ENCODE measurements at places on chromosomes 4 and X.

- H3K27ac ChIP-seq: no peak overlapping the region
- H3K27me3 ChIP-seq: no peaks in the 10 kb centered on the region
- H3K4me3 ChIP-seq: no peak overlapping the region
- H3K36me3 ChIP-seq: no peaks in the 10 kb centered on the region
- DNase-seq: no peak
- H3K4me1 ChIP-seq: no peaks in the 10 kb centered on the region
These were observed 23.8 kb downstream of the IQCM start for GRCh38 chr4:149791851-149792250.

DNA sequence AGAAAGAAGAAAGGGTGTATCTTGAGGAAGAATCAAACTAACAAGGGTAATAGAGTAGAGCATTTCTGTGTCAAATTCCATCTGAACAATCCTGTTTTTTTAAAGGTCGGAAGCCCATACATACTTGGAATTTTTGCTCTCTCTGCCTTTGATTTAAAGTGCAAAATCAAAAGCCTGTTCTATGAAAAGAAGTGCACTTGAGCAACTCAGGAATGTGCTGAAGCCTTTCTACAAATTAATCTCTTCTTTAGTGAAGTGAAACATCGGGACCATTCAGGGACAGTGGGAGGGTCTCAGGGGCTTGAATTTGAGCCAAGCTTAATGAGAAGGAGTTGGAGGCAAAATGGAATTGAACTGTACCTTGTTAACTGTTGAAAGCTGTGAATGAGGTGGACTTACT, 1008.5 kb upstream of the LCORL start:
- H3K4me3 ChIP-seq: no peak overlapping the region
- no peaks in the 10 kb centered on the region for H3K36me3 ChIP-seq
- no peak overlapping the region for H3K27ac ChIP-seq
- no peak for DNase-seq
- peaks cover 31% of the 10 kb centered on the region for H3K4me1 ChIP-seq

- 0 out of 2 replicates have a peak, but pooled peaks cover 2% of the 10 kb centered on the region for H3K36me3 ChIP-seq
- H3K4me1 ChIP-seq: peaks cover 38% of the 10 kb centered on the region
- no peaks in the 10 kb centered on the region for H3K27me3 ChIP-seq
- H3K4me3 ChIP-seq: no peak overlapping the region
- no peak for DNase-seq
- no peak overlapping the region for H3K27ac ChIP-seq
These were observed 92.3 kb downstream of the GC start for GRCh38 chr4:71691416-71692073.

DNA sequence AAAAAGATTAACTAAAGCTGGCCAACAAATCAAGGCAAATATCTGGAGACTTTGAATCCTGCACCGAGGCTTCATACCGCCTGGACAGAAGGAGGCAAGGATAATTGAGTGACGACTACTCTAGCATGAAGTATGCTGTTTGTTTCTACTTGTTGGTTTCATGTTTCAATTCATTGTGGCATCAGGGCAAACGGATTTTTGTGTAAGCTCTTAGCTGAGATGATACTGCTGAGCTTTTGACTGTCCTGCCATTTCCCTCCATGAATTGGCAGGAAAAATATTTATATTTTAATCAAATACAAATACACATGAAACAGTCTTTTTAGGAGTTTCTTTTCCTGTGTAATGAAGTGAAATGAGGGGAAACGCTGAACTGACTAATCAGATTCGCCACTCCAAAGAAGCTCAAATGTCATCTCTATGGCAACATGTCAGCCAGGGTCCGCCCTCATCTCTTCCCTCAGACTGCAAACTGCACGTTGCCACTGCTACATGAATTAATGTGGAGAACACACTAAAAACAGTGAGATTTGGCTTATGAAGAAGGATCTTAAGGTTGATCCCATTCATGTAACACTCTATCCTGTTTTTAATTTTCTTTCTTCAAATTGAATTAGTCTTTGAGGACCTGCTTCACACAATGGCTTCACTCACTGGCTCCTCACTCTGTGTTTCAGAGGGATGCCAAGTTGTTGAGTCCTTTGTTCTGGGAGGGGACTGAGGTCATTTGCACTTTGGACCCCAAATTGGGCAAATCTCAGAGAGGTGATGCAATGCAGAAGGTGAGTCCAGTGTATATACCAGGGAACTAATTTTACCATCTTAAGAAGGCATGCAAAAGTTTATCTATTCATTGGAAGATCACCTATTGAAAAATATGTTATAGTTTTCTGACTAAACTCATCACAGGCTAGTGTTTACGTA, 149.6 kb upstream of the MID1 start:
- DNase-seq: no peak
- peak overlapping the region; percentile 34 for H3K4me3 ChIP-seq
- H3K4me1 ChIP-seq: peaks cover 19% of the 10 kb centered on the region
- H3K36me3 ChIP-seq: no peaks in the 10 kb centered on the region
- H3K27me3 ChIP-seq: peaks cover 10% of the 10 kb centered on the region
- peak overlapping the region; percentile 74 for H3K27ac ChIP-seq

DNA sequence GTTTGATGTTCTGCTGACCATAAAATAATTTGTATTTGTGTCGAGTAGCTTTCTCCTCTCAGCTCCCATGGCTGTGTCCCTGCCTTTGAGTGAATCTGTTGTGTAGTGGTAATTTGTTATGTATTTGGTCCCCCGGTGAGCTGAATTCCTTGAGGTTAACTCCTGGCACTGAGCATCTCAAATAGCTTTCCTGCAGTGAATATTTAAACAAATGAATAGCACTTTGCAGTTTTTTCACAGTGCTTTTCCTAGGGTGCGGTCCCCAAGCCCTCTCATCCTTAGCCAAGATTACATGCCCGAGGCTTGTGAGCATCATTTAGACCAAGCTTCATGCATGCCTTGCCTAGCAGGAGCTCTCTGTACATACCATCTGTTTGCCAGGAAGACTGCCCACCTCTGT, 74.2 kb downstream of the CLDN34 start:
- peak overlapping the region; percentile 94 for H3K27ac ChIP-seq
- no peaks in the 10 kb centered on the region for H3K27me3 ChIP-seq
- peaks cover 60% of the 10 kb centered on the region for H3K4me1 ChIP-seq

DNA sequence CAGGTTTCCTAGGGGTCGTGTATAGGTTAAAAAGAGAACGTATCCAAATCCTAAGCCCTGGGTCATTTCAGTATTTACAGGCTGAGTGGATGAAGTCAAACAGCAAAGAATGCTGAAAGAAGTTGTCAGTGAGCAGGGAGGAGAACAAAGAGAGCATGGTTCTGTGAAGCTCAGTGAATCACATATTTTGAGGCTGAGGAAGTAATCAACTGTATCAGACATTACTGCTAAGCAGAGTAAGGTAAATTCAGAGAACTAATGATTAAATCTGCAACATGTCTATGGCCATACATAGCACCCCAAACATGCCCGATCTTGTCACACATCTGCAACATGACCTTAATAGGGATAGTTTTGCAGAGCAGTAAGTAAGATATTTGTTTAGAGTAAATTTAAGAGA, 1130.3 kb downstream of the RAPGEF2 start:
- H3K4me3 ChIP-seq: no peak overlapping the region
- no peaks in the 10 kb centered on the region for H3K36me3 ChIP-seq
- H3K27me3 ChIP-seq: no peaks in the 10 kb centered on the region
- peaks cover 4% of the 10 kb centered on the region for H3K4me1 ChIP-seq

- H3K4me3 ChIP-seq: no peak overlapping the region
- H3K36me3 ChIP-seq: no peaks in the 10 kb centered on the region
- peaks cover 6% of the 10 kb centered on the region for H3K4me1 ChIP-seq
- no peaks in the 10 kb centered on the region for H3K27me3 ChIP-seq
These were observed 35.3 kb upstream of the ACSL1 start for GRCh38 chr4:184861047-184861446.

- peaks cover 3% of the 10 kb centered on the region for H3K36me3 ChIP-seq
- H3K27me3 ChIP-seq: peaks cover 48% of the 10 kb centered on the region
- DNase-seq: no peak
- H3K4me1 ChIP-seq: peaks cover 26% of the 10 kb centered on the region
- peak overlapping the region; percentile 46 for H3K4me3 ChIP-seq
These were observed 1.3 kb upstream of the JAKMIP1 start for GRCh38 chr4:6201580-6202091.

DNA sequence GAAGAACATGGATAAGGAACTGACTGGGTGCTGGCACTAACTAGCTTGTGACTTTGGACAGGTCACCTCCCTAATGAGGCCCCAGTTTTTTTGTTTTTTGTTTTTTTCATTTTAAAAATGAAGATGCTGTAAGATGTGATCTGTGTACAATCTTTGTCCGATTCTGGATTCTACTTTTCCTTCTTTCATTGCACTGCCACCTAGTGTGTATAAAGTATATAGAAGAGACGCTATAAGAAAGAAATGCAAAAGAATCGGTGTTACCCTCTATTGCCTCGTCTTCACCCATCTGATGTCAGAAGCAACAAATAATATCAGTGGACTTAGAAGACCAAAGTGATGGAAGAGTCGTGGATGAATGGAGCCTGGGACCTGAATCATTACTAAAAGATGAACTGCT, 58.6 kb upstream of the P2RY10 start:
- no peak overlapping the region for H3K27ac ChIP-seq
- no peak for DNase-seq
- no peaks in the 10 kb centered on the region for H3K36me3 ChIP-seq
- no peak overlapping the region for H3K4me3 ChIP-seq
- no peaks in the 10 kb centered on the region for H3K4me1 ChIP-seq

GRCh38 chr4:137676357-137676998, 144.2 kb upstream of the PCDH18 start:
- H3K36me3 ChIP-seq: peaks cover 3% of the 10 kb centered on the region
- no peaks in the 10 kb centered on the region for H3K27me3 ChIP-seq
- no peak for DNase-seq

All from WTC11 (cell line).